Fibroblast of skin of scalp (primary cell): ENCODE measurements at places on chromosomes 4 and X.
A peak's percentile ranks its signal among the peaks of the same experiment; 100 is the strongest.

DNA sequence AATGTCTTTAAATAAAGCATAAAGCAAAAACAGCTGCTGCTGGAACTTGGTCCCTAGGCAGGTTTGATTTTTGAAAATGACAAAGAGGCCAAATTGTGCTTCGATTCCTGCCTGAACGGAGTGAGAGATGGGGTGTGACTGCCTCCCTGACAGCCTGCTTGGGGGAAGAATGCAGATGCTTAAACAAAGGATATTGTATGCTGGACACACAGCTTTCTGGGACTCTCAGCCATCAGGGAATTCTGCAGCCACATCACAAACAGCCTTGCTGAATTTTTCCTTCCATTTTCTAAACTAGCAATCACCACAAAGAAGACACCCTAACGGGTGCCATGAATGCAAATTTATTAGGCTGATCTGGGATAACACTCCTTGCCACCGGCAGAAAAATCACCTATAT, 83.9 kb upstream of the CPEB2 start:
- DNase-seq: no peak

GRCh38 chr4:80610845-80611677, 275.5 kb downstream of the CFAP299 start:
- peak; percentile 64 for DNase-seq

DNA sequence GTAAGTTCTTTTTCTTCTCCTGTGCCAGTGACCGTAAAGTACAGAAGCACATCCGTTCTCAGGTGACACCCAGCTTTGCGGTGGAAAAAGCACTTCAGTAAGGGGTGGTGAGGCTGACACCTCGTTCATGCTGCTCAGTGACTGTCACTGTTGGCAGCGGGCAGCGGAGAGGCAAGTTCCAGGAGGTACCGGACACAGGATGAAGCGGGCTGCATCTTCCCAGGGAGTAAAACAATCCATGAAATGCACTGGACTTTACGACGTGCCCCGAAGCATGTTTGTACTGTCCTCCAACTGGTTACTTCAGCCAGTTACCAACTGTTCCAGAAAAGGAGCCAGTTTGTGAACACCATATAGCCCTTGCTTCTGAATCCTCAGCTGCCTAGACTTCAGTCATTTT, 110.7 kb downstream of the ZNF827 start:
- DNase-seq: no peak

GRCh38 chr4:105122350-105122749, 24.3 kb upstream of the TET2 start:
- peak; percentile 74 for DNase-seq

DNA sequence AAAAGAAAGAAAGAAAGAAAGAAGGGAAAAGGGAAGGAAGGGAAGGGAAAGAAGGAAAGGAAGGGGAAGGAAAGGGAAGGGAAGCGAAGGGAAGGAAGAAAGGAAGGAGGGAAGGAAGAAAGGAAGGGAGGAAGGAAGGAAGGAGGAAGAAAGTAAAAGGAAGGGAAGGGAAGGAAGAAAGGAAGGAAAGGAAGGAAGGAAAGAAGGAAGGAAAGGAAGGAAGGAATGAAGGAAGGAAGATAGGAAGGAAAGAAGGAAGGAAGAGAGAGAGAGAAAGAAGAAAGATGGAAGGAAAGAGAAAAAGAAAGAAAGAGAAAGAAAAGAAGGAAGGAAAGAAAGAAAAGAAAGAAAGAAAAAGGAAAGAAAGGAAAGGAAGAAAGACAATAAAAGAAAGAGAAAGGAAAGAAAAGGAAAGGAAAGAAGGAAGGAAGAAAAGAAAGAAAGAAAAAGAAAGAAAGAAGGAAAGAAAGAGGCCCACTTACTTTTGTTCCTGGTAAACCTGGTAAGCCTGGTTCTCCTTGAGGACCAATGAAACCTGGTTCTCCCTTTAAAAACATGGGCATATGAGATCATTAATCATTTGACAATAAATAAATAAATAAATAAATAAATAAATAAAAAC, 105.9 kb upstream of the ETNPPL start:
- DNase-seq: no peak

- no peak for DNase-seq
Observed at GRCh38 chrX:108091878-108092291, 307 bp downstream of the ATG4A start.

DNA sequence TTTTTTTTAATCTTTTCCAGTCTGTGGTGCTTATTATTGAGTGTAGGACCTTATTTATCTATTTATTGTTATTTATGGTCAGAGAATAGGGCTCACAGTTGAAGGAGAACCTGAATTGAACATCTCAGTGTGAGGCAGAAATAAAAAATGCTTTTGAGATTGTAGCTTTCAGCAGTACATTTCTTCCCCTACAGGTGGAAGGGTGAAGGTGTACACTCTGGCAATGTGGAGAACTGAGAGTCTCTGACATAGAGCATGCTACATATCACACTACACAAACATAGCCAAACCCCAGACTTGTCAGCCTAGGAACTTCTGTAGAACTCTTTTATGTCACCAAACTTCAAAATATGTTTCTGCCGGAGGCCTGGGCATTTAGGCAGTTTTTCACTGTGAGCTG, 140.2 kb downstream of the STIM2 start:
- DNase-seq: no peak

DNA sequence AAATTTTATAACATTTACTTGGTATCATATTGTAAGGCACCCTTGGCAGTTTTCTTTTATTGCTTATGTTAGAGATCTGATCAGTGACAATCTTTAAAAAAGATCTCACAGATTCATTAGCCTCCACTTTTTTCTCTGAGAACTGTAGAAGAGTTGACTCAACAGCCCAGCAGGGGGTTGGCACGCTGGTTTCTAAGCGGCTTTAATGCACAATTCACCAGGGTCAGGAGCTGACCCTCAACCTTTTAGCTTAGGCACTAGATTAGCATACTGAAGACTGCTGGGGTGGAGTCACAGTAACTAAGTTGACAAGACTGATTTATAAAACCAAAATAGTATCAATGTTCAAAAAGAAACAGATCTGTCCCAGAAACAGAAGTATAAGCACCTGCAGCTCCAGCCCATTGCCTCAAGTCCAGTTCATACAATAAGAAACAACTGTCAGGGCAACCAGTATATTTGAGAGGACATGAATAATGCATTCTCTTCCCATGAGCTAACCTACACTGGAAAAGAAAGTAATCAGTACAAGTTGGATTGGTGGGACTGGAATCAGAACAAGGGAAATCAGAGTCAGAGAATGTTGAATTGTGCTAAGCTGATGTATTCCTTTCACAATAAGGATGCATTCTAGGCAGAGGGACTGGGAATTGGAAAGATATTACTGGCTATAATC, 77.6 kb downstream of the PDE5A start:
- peak; percentile 11 for DNase-seq

DNA sequence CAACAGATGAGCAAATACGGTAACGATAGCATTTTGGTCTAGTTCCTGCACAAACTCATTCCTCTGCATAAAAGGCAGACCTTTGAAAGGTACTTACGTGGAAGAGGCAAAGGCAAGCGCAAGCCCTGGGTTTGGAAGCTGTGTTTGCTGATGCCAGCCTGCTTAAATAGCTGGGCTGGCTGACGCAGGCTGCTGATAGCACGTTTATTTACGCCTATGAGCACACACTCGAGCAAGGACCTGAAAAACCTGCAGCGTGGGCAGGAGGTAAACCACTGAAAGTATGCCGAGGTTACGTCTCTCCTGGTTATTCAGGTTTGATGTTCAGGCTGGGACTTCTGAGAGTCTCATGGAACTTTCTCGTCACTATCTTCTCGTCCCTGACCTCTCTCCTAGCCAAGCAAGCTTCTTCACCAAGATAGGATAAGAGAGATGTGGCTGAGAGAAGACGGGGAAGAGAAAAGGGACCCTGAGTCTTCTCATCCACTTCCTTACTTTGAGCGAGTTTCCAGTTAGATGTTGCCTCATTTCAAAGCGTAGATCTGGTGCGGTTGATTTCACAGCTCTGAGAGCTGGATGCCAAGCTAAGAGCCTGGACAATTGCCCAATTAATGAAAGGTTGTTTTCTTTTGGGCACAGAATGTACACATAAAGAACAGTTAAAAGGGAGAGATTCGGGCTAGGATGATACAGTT, at the start of gene HOPX:
TSS of gene HOPX (minus strand) at position 139 of the 695 bp plus-strand sequence. CDS start 23,480 bp downstream, outside the sequence.
- DNase-seq: no peak

DNA sequence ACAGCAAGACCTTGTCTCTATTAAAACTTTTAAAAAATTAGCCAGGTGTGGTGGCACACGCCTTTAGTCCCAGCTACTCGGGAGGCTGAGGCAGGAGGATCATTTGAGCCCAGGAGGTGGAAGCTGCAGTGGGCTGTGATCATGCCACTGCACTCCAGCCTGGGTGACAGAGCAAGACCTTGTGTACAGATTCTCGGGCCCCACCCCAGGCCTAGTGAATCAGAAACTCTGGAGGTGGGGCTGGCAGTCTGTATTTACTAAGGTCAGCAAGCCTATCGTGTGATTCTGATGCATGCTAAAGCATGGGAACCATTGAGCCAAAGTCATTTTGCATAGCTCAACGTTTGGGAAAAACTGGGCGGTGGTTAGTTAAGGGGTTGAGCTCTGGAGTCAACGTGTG, 3.5 kb downstream of the S100G start:
- DNase-seq: peak; percentile 47

DNA sequence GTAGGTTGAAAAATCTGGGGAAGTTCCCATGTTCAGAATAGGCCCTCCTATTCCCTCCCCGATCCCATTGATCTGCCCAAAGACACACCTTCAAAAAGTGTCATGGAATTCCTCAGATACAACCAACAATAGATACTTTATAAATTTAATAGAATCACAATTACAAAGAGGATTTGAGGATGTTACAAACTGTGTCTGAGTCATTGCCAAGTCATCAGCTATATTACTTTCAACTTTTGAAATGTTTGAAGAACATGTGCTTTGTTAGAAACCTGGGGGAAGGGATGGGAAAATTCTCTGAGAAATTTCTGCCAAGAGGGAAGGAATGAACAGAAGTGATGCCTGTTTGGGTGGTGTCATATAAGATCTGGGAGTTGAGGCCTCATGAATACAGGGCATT, 46.7 kb downstream of the KCNIP4 start:
- peak; percentile 39 for DNase-seq

DNA sequence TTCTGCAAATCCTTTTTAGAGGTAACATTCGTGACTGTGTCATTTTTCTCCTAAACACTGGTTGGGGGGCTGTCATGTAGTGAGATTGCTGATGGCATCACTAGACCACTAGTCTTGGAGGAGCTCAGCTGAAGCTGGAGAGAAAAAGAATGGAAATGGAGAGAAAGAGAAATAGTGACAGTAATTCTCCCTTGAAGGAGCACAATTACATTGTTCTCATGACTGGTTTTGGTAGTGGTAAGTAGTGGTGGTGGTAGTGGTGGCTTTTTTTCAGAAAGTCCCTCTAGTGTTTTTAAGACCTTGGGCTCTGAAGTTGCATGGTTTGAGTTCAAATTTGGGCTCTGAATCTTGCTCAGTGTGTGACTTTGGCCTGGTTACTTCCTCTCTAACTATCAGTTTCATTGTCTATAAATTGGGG, 99.8 kb downstream of the LARP7 start:
- no peak for DNase-seq

GRCh38 chr4:89486673-89487072, 179.1 kb upstream of the GPRIN3 start:
- DNase-seq: no peak

- no peak for DNase-seq
Observed at GRCh38 chr4:158816955-158817354, 48.1 kb downstream of the FNIP2 start.

GRCh38 chr4:90148574-90149148, 21.5 kb downstream of the CCSER1 start:
- no peak for DNase-seq

GRCh38 chrX:10811111-10811510, 190.7 kb upstream of the MID1 start:
- DNase-seq: no peak

DNA sequence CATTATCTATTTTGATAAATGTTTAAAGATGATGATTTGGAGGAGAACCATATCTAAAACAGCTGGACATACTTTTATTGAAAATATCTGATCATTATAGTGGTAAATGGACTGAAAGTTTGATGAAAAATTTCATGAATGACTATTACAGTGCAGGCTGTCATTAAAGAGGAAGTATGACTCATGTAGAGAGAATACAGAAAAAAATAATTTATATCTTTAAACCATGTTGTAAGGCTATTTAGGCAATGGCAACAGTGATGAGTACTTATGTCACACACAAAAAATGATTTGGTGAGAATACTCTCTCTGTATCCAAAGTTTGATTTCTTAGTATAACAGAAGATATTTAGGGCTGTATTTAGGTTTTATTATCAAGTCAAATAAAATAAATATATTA, 3.9 kb upstream of the GLRB start:
- DNase-seq: peak; percentile 62

DNA sequence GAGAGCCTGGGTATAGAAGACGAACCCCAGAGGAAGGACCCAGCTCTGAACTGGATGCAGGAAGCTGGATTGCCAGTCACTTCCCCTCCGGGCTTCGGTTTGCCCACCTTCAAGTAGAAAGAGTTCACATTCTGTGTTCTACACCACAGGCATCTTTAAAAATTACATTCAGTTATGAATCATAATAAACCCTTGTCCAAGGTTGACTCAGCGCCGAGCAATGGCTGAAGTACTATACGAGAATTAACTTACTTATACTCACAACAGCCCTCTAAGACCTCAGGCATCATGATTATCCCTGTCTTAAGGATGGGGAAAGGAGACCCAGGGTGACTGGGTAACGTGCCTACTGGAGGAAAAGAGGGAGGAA, 72.5 kb downstream of the EVC2 start:
- DNase-seq: peak; percentile 84

- no peak for DNase-seq
Observed at GRCh38 chrX:117771384-117771783, 345.2 kb downstream of the KLHL13 start.

DNA sequence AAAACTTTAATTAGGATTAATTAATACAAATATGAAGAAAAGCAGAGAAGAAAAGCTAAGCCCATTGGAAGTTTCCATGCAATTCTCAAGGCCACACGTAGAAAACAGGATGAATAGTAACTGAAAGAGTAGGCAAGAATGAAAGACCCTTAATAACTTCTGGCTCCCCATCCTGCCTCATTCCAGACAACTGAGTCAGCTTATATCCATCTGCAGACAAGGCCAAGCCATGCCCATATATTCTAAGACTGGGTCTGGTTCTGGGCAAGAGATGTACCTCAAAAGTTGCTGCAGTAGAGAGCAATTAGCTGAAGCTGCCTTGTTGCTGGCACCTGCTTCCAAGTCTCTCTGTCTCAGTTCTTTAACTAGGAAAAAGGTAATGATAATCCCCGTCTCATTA, 244.1 kb downstream of the GPC3 start:
- peak; percentile 22 for DNase-seq

DNA sequence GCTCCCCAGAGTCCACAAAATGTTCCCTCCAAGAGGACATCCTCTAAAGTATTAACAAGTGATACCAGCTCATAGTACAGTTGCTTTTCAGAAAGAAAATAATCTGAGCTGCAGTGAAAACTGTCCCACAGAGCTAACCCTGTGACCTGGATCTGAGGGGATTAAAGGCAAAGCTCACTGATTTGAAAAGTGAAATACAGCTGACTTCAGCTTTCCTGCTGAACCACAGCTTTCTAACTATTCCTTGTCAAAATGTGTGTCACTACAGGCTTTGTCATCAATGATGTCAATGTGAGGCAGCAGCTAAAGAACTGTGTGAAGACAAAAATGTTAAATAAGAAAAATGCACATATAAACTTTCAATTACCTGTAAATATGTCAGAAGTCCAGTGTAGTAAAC, 36.9 kb downstream of the DCHS2 start:
- DNase-seq: no peak
